ENCODE measurements at places on chromosomes 7 and 10. TPM values are rescaled to one million over a fixed set of nuclear protein-coding genes. Genes with fewer than 3 reads are reported as not detected.

Gene FBXO24
- 0.33 TPM for total RNA-seq

Gene LBX1
- not detected for total RNA-seq

Gene SYT15B
- 2.3 TPM for total RNA-seq

Gene TRIL
- not detected for total RNA-seq

Gene WDR86
- total RNA-seq: 0.26 TPM

Gene LRRC4
- total RNA-seq: not detected

Gene DENND2A
- 0.88 TPM for total RNA-seq

Gene C7orf33
- not detected for total RNA-seq

Gene ADRA2A
- 0.23 TPM for total RNA-seq

Gene CASP2
- 21.4 TPM for total RNA-seq

Gene CALHM3
- total RNA-seq: 0.22 TPM

Gene ENTPD1
- 0.16 TPM for total RNA-seq

Gene KCNH2
- total RNA-seq: 5.7 TPM

Gene CD36
- total RNA-seq: not detected

Gene SAP25
- total RNA-seq: 0.66 TPM

Gene ADARB2
- 0.18 TPM for total RNA-seq

Gene ASIC3
- 10.5 TPM for total RNA-seq

Gene LIPN
- total RNA-seq: not detected

Gene ARPC1A
- 131 TPM for total RNA-seq

Gene KIAA1217
- 1.0 TPM for total RNA-seq

Gene FAM25G
- total RNA-seq: not detected

Gene PIP4K2A
- total RNA-seq: 20.2 TPM

Gene BAIAP2L1
- 44.4 TPM for total RNA-seq

Gene POP7
- 92.9 TPM for total RNA-seq

Gene SLK
- 33.2 TPM for total RNA-seq

Gene IQUB
- total RNA-seq: 0.05 TPM

Gene RTKN2
- 0.96 TPM for total RNA-seq

Gene GIMAP7
- total RNA-seq: not detected

Gene PNLIPRP2
- total RNA-seq: 0.11 TPM

Gene AKR1C3
- total RNA-seq: 1,052 TPM

Gene LRRTM3
- total RNA-seq: not detected

Gene MUC12
- 16.4 TPM for total RNA-seq

Gene CYP26C1
- total RNA-seq: not detected

Gene UFSP1
- total RNA-seq: 4.0 TPM

Gene IKZF5
- 5.9 TPM for total RNA-seq

Gene SLC29A4
- total RNA-seq: 15.7 TPM

Gene SH2B2
- total RNA-seq: 3.5 TPM

Gene UCMA
- not detected for total RNA-seq

Gene PON3
- total RNA-seq: 35.7 TPM

Gene EN2
- total RNA-seq: 0.90 TPM
